Effector memory CD8-positive, alpha-beta T cell (primary cell): ENCODE measurements at places on chromosomes 13 and 19.

DNA sequence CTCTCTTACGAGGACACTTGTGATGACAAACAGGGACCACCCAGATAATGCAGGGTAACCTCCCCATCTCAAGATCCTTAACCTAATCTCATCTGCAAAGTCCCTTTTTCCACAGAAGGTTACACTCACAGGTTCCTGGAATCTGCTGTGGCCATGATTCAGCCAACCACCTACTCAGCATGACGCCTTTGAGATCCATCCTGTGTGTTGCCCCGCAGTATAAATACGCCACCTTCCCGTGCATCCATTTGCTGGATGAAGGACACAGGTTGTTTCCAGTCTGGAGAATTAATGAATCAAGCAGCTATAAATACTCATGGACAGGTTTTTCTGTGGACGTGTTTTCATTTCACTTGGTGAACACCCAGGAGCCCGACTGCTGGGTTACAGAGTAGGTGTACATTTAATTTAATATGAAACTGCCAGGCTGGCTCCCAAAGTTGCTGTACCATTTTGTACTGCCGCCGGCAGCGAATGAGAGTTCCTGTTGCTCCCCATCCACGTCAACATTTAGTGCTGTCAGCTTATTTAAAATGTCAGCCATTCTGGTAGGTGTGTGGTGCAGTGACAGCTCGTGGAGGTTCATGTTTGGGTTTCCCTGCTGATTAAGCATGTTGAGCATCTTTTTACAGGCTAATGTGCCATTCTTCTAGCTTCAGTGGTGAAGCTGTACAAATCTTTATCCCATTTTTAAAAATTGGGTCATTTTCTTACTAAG is 40.2 kb downstream of the ELL start:
- H3K27me3 ChIP-seq: no peaks in the 10 kb centered on the region
- H3K4me1 ChIP-seq: peaks cover 85% of the 10 kb centered on the region
- H3K36me3 ChIP-seq: peaks cover 72% of the 10 kb centered on the region
- H3K4me3 ChIP-seq: peak overlapping the region; percentile 41
- H3K27ac ChIP-seq: peak overlapping the region; percentile 96
- DNase-seq: no peak

GRCh38 chr19:47445937-47446402 is 25.7 kb downstream of the SLC8A2 start:
- peak; percentile 60 for DNase-seq
- peaks cover 13% of the 10 kb centered on the region for H3K36me3 ChIP-seq
- peaks cover 38% of the 10 kb centered on the region for H3K4me1 ChIP-seq
- H3K27me3 ChIP-seq: peaks cover 83% of the 10 kb centered on the region
- H3K4me3 ChIP-seq: peak overlapping the region; percentile 70

DNA sequence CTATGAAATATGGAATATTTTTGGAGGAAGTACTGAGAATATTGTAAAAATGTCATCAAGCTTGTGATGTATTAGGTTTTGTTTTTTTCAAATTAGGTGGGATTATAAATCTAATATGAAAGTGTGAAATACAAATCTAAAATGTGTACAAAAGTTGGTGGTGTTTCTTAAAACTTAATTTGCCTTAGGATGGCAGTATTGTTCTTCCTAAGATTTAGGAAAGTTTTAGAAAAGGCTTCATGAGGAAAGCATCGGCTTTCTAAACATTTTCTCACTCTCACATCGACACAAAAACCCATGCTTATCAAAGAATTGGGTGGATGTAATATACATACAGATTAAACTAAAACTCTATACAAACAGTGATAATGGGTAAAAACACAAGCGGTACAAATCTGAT is 972.0 kb upstream of the PCDH20 start:
- peaks cover 3% of the 10 kb centered on the region for H3K36me3 ChIP-seq
- H3K27ac ChIP-seq: no peak overlapping the region
- no peaks in the 10 kb centered on the region for H3K27me3 ChIP-seq
- H3K4me3 ChIP-seq: no peak overlapping the region
- H3K4me1 ChIP-seq: no peaks in the 10 kb centered on the region
- DNase-seq: no peak

- no peak overlapping the region for H3K4me3 ChIP-seq
- H3K4me1 ChIP-seq: no peaks in the 10 kb centered on the region
- no peaks in the 10 kb centered on the region for H3K36me3 ChIP-seq
- no peaks in the 10 kb centered on the region for H3K27me3 ChIP-seq
- DNase-seq: no peak
Measured at GRCh38 chr13:39379118-39379517, 223.9 kb downstream of the LHFPL6 start.

DNA sequence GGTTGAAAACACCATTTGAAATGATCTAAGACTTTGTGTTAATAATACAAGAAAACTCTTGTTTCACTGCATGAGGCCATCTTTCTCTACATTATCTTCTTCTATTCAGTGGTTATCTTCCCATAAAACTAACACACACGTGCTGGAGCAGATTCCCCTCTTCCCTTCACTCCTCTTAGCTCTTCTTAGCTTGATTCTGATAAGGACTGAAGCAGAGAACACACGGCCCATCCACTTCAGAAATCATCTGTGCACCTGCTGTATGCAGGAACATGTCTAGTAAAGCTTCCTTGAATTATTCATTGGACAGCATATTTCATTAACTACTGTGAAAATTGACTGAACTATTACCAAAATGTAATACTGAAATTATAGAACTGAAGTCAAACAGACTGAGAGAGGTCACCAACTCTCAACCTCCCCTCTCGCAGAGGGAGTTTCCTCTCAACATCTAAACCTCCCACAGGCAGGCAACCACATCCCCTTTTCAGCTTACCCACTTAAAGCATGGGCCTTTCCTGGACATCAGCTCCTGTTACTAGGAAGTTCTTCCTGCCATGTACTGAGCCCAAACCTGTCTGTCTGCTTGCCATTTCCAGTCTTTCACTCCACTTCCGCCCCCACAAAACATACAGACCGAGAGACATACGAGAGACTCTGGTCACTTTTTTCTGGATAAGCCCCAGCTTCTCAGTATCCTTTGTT is 113.9 kb downstream of the CRYL1 start:
- H3K36me3 ChIP-seq: no peaks in the 10 kb centered on the region
- H3K4me3 ChIP-seq: peak overlapping the region; percentile 58
- H3K27me3 ChIP-seq: no peaks in the 10 kb centered on the region
- peak overlapping the region; percentile 87 for H3K27ac ChIP-seq
- peak; percentile 14 for DNase-seq

GRCh38 chr13:60267498-60268202 is 103.9 kb upstream of the DIAPH3 start:
- H3K27ac ChIP-seq: no peak overlapping the region
- peak; percentile 15 for DNase-seq
- no peak overlapping the region for H3K4me3 ChIP-seq
- no peaks in the 10 kb centered on the region for H3K4me1 ChIP-seq
